ENCODE measurements at places on chromosomes 5 and 9.

DNA sequence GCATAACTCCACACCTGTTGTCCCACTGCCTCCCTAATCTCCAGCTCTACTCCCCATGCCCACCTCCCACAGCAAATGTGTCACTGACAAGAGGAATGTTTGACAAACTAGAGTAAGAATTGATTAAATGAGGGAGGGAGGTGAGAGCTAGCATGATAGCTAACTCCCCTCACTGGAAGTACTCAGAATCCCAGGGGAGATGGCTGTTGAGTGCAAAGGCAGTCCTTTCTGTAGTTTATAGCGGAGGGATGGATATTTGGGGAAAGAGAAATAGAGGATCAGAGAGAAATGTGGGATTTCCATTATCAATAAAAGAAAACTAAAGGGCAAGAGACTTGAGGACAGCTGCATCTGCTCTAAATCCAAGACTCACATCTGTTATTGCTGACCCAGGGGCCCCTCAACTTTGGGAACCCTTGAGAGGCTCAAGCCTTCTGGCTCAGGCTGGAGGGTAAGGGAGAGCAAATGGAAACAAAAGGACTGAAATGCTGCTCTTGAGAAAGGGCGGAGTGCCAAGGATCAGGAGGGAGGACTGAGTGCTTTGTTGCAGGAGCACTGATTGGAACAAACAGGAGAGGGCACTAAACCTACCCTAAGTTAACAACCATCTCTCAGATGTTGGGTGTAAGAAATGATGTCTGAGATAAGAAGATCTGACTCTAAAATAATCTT lies 372.1 kb downstream of the NTRK2 start:
- no peaks in the 10 kb centered on the region for H3K36me3 ChIP-seq
- no peaks in the 10 kb centered on the region for H3K27me3 ChIP-seq
- no peak overlapping the region for H3K27ac ChIP-seq

GRCh38 chr9:22813529-22813928 lies 366.9 kb downstream of the DMRTA1 start:
- no peaks in the 10 kb centered on the region for H3K27me3 ChIP-seq
- H3K4me1 ChIP-seq, result no peaks in the 10 kb centered on the region
- H3K27ac ChIP-seq, result no peak overlapping the region
- no peak for DNase-seq

- H3K36me3 ChIP-seq, result no peaks in the 10 kb centered on the region
- peak; percentile 34 for DNase-seq
- peaks cover 7% of the 10 kb centered on the region for H3K27me3 ChIP-seq
- no peak within 1 kb of the TSS for H3K4me3 ChIP-seq
- no peak within 1 kb of the TSS for H3K27ac ChIP-seq
Observed at GRCh38 chr5:150302301-150303069, at the start of gene ARSI. ARSI (minus strand) TSS chr5:150302905; CDS start chr5:150302373, 532 bp downstream.

- DNase-seq, result no peak
- no peaks in the 10 kb centered on the region for H3K27me3 ChIP-seq
- no peaks in the 10 kb centered on the region for H3K4me1 ChIP-seq
- H3K27ac ChIP-seq, result peak overlapping the region; percentile 37
Observed at GRCh38 chr9:82332018-82332773, 343.6 kb downstream of the SPATA31D1 start.

GRCh38 chr9:68482548-68482947 lies 58.1 kb downstream of the TMEM252 start:
- no peaks in the 10 kb centered on the region for H3K27me3 ChIP-seq
- no peaks in the 10 kb centered on the region for H3K36me3 ChIP-seq
- no peak overlapping the region for H3K4me3 ChIP-seq
- H3K4me1 ChIP-seq, result no peaks in the 10 kb centered on the region
- no peak overlapping the region for H3K27ac ChIP-seq
- DNase-seq, result no peak

- H3K36me3 ChIP-seq, result no peaks in the 10 kb centered on the region
- no peak overlapping the region for H3K27ac ChIP-seq
- no peak overlapping the region for H3K4me3 ChIP-seq
- DNase-seq, result no peak
- H3K27me3 ChIP-seq, result no peaks in the 10 kb centered on the region
Observed at GRCh38 chr5:161138751-161139455, 286.9 kb upstream of the ATP10B start.

- DNase-seq, result no peak
- H3K27me3 ChIP-seq, result no peaks in the 10 kb centered on the region
- H3K4me1 ChIP-seq, result no peaks in the 10 kb centered on the region
Observed at GRCh38 chr5:165497707-165498106, 1992.3 kb downstream of the MAT2B start.

DNA sequence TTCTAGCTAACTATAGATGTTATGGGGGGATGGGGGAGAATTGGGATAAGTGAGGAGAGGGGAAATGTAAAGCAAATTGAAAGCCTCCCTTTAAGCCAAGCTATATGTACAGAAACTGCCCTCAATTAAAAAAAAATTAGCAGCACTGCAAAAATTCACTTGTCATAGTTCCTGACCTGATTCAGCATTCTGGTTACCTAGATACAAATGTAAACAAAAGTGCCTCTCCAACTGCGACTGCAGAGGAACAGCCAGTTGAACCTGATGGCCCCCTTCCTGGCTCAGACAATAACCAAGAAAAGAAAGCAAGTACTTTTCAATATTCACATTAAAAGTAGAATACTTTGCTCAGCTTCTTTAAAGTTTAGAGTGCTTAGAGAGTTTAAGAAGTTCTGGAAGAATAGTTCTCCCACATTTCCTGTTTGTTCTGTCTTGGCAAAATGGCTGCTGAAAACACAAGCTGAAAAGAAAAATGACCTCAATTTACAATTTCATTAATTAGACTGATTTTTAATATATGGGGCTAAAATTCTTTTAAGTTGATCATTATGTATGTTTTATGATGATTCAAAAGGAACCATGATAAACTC lies 1.5 kb downstream of the FAM81B start:
- no peaks in the 10 kb centered on the region for H3K27me3 ChIP-seq
- H3K4me1 ChIP-seq, result no peaks in the 10 kb centered on the region
- no peak overlapping the region for H3K4me3 ChIP-seq
- DNase-seq, result no peak

DNA sequence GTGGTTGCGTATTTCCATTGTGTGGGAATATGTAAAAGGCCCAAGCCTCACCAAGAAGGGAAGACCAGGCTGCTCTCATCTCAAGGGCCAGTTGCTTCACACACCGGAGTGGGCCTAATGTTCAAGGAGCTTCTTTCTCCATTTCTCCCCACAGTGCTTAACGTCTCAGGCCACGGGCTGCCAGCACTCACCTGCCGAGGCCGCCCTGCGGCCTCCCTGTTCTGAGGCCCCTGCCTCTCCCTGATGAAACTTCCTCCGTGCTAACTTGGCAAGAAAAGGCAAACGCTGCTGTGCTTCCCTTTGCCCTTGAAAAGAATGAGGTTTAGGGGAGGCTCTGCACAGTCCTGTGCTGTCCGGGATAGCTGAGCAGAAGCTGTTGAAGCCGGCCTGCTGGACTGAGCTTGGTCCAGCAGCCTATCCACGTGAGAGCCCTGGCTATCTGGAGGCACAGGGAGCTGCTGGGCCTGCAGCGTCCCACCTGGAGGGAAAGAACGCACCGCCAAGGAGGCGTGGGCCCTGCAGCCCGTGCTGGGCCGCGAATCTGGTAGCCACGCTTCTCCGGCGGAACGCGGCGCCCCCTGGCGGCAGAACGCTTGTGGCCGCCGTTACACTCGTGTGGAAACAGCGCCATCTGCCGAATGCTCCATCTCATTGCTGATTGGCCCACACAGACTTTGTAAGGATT lies 73.5 kb upstream of the PRSS3 start:
- H3K27me3 ChIP-seq, result no peaks in the 10 kb centered on the region
- no peak overlapping the region for H3K27ac ChIP-seq
- H3K4me3 ChIP-seq, result no peak overlapping the region
- peak; percentile 88 for DNase-seq
- no peaks in the 10 kb centered on the region for H3K36me3 ChIP-seq
- H3K4me1 ChIP-seq, result no peaks in the 10 kb centered on the region

- H3K4me1 ChIP-seq, result no peaks in the 10 kb centered on the region
- no peak overlapping the region for H3K4me3 ChIP-seq
- peak; percentile 46 for DNase-seq
Observed at GRCh38 chr5:148970228-148970627, 92.6 kb downstream of the SH3TC2 start.

GRCh38 chr5:149445739-149446369 lies 66.8 kb upstream of the IL17B start:
- peak overlapping the region; percentile 16 for H3K27ac ChIP-seq
- DNase-seq, result no peak
- H3K4me3 ChIP-seq, result no peak overlapping the region
- H3K27me3 ChIP-seq, result no peaks in the 10 kb centered on the region
- H3K36me3 ChIP-seq, result no peaks in the 10 kb centered on the region

DNA sequence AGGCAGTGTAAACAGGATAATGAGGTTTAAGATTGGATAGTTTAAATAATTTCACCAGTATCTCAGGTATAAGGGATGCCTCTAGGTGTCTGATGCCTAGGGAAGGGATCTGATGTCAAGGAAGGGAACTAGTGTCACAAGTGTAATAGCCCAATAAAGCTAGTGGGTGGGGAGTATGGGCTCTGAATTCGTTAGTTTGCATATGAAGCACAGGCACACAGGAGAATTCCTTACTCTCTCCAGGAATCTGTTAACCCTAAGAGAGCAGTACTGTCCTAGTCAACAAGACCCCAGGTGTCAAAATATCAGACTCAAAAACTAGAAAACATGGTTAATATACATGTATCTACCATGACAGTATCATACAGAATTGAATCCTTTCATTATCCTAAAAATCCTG lies 352.5 kb upstream of the CYLC2 start:
- H3K27me3 ChIP-seq, result no peaks in the 10 kb centered on the region
- no peak overlapping the region for H3K27ac ChIP-seq
- H3K36me3 ChIP-seq, result no peaks in the 10 kb centered on the region
- H3K4me1 ChIP-seq, result no peaks in the 10 kb centered on the region
- no peak for DNase-seq

GRCh38 chr5:88188458-88189132 lies 80.0 kb downstream of the TMEM161B start:
- no peaks in the 10 kb centered on the region for H3K27me3 ChIP-seq
- H3K36me3 ChIP-seq, result no peaks in the 10 kb centered on the region
- H3K4me3 ChIP-seq, result no peak overlapping the region
- DNase-seq, result no peak
- no peak overlapping the region for H3K27ac ChIP-seq
- no peaks in the 10 kb centered on the region for H3K4me1 ChIP-seq

DNA sequence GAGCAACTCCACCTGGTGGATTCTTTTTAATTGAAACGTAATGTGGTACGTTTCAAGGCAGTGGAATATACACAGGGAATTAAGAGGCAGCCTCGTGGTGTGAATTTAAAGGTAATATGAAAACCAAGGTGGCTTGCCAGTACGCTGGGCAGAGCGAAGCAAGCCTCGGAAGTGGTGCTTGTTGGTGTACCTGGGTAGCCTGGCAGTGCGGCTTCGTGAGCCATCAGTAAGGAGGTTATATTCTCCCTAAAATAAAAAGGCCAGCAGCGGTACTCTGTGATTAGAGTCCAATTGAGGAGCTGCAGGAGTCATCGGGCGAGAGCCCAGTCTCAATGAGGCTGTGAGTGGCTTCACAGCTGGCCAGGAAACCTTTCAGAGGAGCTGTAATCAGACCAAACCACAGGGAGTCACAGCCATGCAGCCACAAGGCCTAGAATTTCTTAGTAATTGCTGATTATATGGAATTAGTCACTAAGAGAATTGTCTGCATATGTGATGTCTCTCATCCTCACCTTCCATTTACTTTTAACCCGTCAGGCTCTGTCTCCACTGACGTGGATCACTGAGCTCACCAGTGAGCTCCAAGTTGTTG lies 57.7 kb downstream of the DCP2 start:
- H3K36me3 ChIP-seq, result peaks cover 10% of the 10 kb centered on the region
- no peak overlapping the region for H3K4me3 ChIP-seq
- H3K4me1 ChIP-seq, result no peaks in the 10 kb centered on the region

- H3K27me3 ChIP-seq, result no peaks in the 10 kb centered on the region
- no peaks in the 10 kb centered on the region for H3K4me1 ChIP-seq
- no peak overlapping the region for H3K27ac ChIP-seq
- DNase-seq, result no peak
Observed at GRCh38 chr5:68299575-68299974, 84.0 kb downstream of the PIK3R1 start.

- no peaks in the 10 kb centered on the region for H3K27me3 ChIP-seq
- no peak overlapping the region for H3K4me3 ChIP-seq
- no peak overlapping the region for H3K27ac ChIP-seq
- DNase-seq, result no peak
Observed at GRCh38 chr5:82924226-82925060, 152.8 kb downstream of the TMEM167A start.

- no peak overlapping the region for H3K4me3 ChIP-seq
- H3K27ac ChIP-seq, result no peak overlapping the region
- H3K27me3 ChIP-seq, result no peaks in the 10 kb centered on the region
- no peaks in the 10 kb centered on the region for H3K4me1 ChIP-seq
- DNase-seq, result no peak
- no peaks in the 10 kb centered on the region for H3K36me3 ChIP-seq
Observed at GRCh38 chr5:100520348-100520747, 14.8 kb upstream of the FAM174A start.

- H3K36me3 ChIP-seq, result no peaks in the 10 kb centered on the region
- DNase-seq, result no peak
- peaks cover 23% of the 10 kb centered on the region for H3K4me1 ChIP-seq
- no peak overlapping the region for H3K27ac ChIP-seq
Observed at GRCh38 chr5:107665036-107665570, 5.6 kb downstream of the EFNA5 start.

Measured in right lobe of liver (tissue), 6 donors.